ENCODE measurements at places on chromosomes 7 and 10.
A peak's percentile ranks its signal among the peaks of the same experiment; 100 is the strongest.

DNA sequence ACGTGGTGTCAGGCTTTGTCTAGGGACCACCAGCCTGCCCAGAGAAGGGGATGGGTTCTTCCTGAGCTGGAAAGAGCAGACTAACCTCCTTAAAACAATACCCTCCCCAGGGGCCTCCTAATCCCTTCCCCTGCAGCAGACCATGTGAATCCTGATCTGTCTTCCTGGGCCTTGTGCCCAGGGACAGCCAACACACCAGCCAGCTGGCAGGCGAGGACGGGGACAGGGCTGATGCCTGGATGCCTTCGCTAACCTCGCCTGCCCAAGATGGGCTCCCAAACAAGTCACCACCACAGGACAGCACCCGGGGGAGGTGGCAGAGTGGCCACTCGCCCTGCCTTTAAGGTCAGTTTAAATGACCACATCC, 17.6 kb downstream of the PODXL start:
- DNase-seq: no peak

DNA sequence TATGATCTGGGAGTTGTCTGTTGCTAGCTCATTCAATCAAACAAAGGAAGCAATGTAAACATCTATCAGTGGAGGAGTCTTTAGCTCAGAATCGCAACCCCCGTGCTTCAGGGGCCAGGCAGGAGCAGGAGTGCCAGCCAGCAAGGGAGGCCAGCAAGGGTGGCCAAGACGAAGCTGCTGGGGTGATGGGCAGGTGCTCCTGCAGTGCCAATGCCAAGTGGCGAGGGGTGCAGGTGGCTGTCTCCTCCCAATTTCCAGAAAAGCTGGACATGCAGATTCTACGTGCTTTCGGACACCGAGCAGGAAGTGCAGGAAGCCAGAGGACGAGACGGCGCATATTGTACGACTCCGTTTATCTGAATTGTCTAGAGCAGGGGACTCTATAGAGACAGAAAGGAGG, 48.1 kb upstream of the EBF3 start:
- no peak for DNase-seq

- no peak for DNase-seq
These were observed 25.2 kb downstream of the TMEM120A start for GRCh38 chr7:75969182-75969581.

DNA sequence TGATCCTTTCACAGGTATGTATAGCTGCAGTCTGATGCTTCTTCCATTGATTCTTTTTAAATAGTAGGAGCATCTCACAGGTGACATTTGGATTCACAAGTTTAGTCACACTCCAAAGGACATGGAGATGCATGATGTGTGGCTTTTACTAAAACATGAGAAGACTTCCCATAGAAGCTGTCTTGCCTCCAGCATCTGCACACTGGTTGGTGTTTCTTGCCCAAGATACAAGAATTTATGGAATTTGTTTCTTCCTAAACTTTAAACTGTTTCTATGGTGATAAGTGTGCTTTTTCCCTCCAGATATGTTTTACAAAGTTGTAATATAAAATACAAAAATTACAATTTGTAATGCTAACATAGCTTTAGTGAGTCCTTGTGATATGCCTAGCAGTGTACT, 24.2 kb downstream of the ADIRF start:
- DNase-seq: no peak

- DNase-seq: no peak
These were observed 3.9 kb upstream of the LRRC27 start for GRCh38 chr10:132328106-132328505.

GRCh38 chr7:105680505-105681187, 99.4 kb upstream of the EFCAB10 start:
- DNase-seq: no peak

- DNase-seq: no peak
These were observed 1.2 kb downstream of the HOGA1 start for GRCh38 chr10:97585439-97585811.

DNA sequence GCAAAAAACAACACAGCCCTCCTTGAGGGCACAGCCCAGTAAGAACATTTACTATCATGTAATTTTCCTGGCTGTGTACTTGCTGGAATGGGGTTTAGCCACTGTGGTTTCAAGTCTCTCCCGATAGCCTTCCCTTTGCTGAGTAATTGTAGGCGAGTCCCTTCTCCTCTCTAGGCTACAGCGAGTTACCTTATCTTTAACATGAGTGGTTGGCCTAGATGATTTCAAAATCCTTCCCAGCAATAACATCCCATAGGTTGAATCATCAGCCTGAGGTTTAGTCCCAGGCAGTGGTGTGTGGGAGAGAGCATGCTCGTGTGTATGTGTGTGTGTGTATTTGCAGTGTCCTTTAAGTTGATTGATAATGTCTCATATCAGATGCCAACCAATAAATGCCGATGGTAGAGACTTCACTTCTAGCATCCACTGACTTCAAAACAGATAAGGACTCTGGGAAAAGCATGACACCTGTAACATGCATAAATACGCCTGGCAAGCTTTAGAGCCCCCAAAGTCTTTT, 142.9 kb upstream of the ZMIZ1 start:
- DNase-seq: no peak

DNA sequence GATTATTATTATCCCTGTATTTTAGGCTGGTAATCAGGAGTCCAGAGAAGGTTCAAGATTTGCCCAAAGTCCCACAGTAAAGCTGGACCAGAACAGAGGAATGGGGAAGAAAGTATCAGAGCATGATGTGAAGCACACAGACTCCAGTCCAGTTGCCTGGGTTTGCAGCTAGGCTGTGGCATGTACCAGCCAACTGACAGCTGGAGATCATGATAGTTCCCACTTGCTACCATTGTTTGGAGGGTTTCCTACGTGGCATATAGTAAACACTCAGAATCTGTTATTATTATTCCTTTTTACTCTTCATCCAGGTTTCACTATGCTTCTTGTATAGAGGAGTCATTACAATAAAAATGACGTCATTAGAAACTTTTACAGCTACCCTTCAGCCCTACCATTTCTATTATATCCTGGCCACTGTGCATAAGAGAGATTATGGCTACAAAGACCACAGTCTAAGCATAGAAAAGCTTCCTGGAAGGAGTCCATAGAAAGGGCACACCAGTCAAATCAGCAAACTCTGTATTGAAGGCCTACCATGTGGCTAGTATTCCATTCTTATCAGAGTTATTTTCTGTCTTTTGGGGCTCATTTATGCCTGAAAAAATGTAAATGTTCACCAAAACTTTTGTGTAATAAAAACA, 66.6 kb downstream of the MTPN start:
- no peak for DNase-seq

DNA sequence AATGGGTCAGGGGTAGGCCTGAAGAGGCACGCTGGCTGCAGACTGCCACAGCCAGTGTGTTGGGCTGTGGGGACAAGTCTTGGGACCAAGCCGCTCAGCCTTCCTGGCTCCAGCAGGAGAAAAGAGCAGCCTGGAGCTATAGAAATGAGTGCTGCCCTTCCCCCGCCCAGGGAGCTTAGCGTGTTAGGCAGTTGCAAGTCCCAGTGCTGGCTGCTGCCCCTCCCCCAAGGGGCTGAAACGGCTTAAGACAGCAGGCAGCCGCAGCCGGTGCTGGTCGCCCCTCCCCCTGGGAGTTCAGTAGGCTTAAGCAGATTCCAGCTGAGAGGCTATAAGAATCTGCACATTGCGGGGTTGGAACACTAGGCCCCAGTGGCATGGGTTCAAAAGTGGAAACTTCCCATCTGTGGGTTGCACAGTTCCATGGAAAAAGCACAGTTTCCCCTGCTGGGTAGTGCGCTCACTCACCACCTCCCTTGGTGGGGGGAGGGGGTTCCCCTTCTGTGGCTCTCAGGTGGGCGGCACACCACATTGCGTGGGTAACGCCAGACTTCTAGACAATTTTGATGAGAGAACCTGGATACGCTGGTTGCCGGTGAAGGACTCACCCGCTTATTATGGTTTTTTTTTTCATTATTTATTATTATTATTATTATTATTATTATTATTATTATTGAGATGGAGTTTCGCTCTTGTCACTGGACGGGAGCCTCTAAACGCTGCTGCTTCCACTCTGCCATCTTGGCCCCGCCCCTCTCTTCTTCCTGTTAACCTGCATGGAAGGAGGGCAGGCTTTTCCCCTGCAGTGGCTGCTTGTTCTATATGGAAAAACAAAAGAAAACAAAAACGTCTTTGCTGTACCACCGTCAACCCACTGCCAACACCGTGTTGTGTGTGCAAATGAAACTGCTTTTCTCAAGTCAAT, 151.1 kb downstream of the CXCL12 start:
- peak; percentile 66 for DNase-seq

DNA sequence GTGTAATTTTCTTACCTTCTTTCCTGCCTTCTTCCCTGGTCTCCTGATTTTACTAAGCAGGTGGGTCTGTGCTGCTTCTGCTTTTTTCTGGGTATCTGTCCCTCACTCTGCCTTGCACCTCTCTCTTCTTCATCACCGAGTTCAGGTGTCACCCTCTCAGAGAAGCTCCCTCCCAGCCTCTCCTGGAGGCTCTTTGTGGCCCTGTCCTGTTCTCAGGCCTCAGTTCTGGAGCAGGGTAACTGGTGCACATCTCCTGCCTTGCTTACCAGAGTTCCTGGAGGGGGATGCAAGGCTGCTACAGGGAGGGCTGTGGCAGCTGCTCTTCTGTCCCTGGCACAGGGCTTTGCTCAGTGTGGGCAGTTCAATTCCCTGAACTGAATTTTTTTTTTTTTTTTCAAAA, 66.1 kb downstream of the RBM33 start:
- no peak for DNase-seq

GRCh38 chr10:131422731-131423130, 111.2 kb upstream of the TCERG1L start:
- DNase-seq: no peak

- DNase-seq: no peak
These were observed 101.8 kb upstream of the RET start for GRCh38 chr10:42975005-42975493.

GRCh38 chr7:155084969-155085368, 14.8 kb downstream of the HTR5A start:
- DNase-seq: no peak

DNA sequence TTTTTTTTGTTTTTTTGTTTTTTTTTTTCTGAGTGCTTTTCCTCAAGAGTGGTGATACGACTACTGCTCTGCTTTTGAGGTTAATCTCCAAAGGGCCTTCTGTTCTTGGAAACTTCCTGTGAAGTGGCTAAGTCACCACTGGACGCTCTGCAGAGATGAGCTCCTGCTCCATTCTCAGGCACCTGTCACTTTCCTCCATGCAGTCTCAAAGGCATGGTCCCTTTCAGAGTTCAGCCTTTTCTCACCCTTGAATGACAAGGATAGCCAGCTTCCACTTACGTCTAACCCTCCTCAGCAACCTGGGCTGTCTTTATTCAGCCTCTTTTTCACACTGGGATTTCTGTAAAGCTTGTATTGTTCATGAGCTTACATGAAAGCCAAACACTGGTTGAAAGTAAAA, 65.8 kb downstream of the BMPER start:
- no peak for DNase-seq

- peak; percentile 27 for DNase-seq
These were observed 407.7 kb downstream of the SH2D4B start for GRCh38 chr10:80945264-80945880.

DNA sequence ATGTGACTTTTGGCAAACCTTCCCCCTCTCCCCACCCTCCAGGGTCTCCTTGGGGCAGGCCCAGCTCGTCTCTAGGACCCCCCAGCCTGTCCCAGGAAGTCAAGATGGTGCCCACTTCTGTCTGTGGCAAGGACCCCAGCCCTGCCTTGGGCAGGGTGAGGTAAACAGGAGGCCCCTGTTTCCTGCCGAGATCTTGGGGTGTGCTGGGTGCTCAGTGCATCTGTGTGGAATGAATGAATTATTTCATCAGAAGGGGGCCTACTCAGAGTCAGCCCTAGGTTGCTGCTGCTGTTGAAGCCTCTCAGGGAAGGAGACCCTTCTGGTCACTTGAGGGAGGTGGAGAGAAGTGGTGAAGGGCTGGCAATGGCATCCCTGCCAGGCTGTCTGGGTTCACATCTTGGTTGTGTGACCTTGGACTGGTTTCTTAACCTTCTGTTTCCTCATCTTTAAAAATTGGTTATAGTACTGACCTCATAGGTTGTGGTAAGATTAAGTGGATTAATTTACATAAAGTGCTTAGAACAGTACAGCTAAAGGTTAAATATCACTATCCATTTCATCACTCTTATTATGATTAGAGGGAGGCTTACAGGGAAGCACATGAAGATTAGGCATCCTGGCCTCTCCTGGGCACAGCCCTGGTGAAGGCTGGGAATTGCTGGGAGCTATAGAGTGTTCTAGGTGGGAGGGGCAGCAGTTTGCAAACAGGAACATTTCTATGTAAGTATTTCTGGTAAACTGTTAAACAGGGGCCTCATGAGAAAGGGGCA, 67.7 kb downstream of the ZMIZ1 start:
- no peak for DNase-seq

DNA sequence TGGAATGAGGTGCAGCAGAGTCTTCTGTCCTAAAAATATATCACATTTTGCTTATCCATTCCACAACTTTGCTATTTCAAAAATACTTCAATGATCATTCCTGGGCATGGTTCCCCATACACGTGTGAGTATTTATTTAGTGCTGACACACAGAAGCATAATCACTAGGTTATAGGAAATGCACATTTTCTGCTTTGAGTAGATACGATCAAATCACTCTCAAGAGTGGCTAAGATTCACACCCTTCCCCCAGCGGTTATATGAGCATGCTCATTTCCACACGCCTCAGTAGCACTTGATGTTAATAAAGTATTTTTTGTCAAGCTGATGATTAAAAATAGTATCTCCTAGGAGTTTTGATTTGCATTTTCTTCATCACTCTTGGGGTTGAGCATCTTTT, 93.5 kb upstream of the LRRC4 start:
- DNase-seq: no peak

DNA sequence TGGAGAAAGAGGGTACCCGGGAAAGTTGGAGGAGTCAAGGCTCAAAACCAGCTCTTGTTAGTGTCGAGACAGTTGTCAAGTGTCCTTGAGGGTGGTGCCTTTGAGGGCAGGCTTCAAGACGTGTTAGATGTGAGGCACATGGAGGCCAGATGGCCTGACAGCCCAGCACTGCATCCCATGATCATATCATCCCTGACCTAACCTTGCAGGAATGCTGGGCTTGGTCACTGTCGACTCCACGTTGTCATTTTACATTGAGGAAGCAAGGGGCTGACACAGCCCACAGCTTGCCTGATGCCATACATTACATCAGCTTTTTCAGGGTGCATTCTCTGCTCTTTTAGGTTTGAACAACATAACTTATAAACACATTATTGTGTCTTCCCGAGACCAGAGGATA, 114.1 kb downstream of the ABCA13 start:
- no peak for DNase-seq

- no peak for DNase-seq
These were observed 22.4 kb upstream of the LRRC17 start for GRCh38 chr7:102890292-102890970.

DNA sequence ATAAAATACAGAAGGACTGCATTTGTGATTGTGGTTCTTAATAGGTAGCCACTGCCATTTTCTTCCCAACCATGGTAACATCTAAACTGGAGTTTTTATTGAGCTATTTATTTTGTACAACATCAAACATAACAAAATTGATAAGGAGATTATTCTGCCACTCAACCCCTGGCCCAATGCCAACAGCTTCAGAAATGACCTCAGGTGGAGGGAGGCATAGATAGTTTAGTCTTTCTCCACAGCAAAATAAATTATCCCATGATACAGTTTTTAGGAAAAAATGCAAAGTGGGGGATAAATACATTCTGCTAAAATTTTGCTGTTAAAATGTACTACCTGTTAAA, 57.6 kb downstream of the LRRTM3 start:
- no peak for DNase-seq

All from endothelial cell (in vitro differentiated cells).